Stimulated activated CD4-positive, alpha-beta T cell treated with anti-CD3 and anti-CD28 coated beads, Interleukin-15, amount 100 ng/mL, for 1 hour (primary cell): ENCODE measurements at places on chromosomes 2 and 18.

GRCh38 chr2:119174216-119174992, 15.9 kb upstream of the C1QL2 start:
- DNase-seq, result peak; percentile 34

GRCh38 chr2:23354554-23354953, 30.4 kb upstream of the KLHL29 start:
- DNase-seq, result no peak

GRCh38 chr2:26610504-26611335, 30.4 kb downstream of the CIB4 start:
- no peak for DNase-seq

GRCh38 chr2:37489041-37489456, 144.6 kb downstream of the QPCT start:
- DNase-seq, result no peak

GRCh38 chr2:151860210-151860609, 32.0 kb upstream of the ARL5A start:
- DNase-seq, result no peak

- DNase-seq, result no peak
Measured at GRCh38 chr2:186883666-186884065, 34.7 kb upstream of the ZSWIM2 start.

DNA sequence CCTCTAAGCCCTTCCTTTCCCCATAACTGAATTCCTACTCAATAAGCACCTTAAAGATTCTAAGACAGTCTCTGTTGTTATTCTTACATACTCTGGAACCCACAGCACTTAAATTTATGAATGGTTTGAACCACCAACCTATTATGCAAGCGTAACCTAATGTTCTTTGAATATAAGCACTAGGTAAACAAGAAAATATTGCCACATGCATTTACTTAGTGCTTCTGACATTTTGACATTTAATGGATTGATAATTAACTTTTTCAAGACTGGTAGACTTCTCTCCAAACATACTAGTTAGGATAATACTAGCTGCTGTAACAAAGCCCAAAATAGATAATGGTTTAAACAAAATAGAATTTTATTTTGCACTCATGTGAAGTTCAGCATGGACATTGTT, 164.8 kb downstream of the ARHGAP15 start:
- DNase-seq, result no peak

DNA sequence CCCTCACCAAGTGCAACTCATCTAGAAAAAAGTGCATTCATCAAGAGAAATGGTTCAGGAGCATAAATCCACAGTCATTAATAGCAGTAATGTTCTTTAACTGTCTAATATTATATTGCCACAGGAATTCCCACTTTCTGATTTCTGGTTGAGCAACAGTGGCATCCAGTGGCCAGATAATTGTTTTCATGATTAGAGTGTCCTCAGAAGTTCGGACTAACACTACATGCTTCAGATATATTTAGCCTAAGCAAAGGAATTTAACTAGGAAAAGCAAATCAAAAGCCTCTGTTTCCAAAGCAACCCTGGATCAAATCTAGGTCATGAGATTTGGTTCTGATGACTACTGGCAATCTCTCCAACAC, 9.8 kb upstream of the ERBB4 start:
- no peak for DNase-seq

- no peak for DNase-seq
Measured at GRCh38 chr2:5173876-5174535, 518.2 kb upstream of the SOX11 start.

DNA sequence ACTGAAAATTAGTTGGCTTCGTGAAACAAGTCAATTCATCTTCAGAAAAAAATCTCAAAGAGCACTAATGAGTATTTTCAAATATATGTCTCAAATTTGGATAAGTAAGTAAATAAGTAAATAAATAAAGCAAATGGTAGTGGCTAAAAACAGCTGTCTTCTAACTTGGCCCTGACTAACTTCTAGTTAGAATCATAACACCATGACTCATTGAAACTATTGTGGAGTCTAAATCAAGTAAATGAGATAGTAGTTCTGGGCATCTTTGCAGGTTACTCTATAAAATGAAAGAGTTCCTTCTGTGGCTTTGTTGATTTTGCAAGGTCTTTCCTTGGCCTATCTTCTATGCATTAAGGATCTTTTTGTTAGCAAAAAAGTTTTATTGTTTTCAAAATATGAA, 110.7 kb downstream of the SLC8A1 start:
- no peak for DNase-seq

GRCh38 chr18:11947214-11948191, 33.8 kb upstream of the IMPA2 start:
- DNase-seq, result peak; percentile 13

DNA sequence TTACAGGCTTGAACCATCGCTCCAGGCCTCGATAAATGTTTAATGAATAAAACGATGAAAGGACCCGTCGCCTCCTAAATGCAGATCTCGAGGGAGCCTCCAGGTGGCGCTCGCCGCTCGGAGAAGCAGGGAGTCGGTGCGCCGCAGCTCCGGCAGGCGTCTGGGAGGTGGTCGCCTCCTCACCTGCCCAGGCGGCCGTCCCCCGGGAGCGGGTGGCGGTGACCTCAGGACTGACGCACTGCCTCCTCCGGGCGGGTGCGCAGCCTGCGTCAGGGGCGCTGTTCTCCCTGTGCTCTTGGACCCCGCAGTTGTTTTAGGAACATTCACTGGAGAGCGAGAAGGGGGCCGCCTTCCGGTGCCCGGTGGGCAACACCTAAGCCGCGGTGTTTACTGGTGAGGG, 38.6 kb upstream of the POLE4 start:
- DNase-seq, result peak; percentile 64

- no peak for DNase-seq
Measured at GRCh38 chr18:37511721-37512298, 53.8 kb downstream of the CELF4 start.

DNA sequence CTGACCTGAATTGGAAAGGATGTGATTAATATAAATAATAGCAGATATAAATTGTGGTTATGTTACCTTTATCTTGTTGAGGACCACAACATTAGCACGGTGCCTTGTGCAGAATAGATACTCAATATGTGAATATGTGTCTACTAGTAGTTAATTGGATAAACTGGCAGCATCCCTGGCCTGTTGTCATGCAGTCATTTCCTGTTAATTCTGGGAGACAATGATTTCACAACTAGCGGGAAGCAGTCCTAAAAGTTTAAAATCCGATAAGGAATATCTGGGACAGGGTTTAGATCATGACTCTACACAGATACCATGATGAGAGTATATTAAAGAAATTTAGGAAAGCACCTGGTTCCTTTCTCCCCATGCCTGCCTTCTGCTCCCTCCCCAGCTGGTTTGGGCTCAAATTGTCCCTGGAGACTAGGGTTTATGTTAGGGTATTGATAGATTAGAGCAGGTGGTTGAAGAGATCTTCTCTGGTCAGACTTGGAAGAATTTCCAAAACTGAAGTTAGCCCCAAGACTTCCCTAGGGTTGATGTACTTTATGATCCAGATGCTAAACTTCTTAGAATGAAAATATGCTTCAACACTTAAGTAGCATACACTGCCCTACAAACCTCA, 32.8 kb downstream of the CYBRD1 start:
- no peak for DNase-seq

- no peak for DNase-seq
Measured at GRCh38 chr18:57231864-57232263, 85.0 kb downstream of the BOD1L2 start.

DNA sequence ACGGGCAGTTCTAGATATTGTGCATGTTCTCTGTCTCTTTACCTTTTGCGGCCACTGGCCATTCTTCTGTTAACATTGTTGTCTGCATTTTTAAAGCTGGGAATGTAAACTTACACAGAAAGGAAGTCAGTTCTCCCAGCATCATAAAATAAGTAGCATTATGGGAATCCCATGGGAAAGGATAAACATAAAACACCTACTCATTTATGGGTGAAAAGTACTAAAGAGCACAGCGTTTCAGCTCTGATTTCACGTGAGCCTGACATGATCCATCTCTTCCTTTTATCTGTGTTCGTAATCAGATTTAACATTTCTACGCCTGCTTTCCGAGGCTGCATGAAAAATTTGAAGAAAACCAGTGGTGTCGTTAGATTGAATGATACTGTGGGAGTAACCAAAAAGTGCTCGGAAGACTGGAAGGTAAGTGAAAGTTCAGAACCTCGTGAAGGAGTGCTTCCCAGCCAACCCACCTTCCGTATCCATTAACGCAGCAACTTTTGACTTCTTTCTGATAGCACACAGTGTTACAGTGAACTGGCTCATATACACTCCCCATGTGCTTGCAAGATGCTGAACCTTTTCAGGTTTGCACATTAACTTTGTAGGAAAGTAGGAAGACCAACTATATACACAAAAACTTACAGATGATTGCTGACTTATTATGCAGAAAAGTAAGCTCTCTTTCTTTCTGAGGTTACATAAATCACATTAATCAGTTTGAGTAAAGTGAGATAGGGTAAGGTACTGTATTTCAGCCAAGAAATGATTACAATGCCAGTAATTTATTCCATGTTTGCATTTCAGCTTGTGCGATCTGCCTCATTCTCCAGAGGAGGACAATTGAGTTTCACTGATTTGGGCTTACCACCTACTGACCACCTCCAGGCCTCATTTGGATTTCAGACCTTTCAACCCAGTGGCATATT, 86.5 kb upstream of the TTC39C start:
- no peak for DNase-seq

- DNase-seq, result no peak
Measured at GRCh38 chr2:12315224-12315623, 401.5 kb upstream of the TRIB2 start.

DNA sequence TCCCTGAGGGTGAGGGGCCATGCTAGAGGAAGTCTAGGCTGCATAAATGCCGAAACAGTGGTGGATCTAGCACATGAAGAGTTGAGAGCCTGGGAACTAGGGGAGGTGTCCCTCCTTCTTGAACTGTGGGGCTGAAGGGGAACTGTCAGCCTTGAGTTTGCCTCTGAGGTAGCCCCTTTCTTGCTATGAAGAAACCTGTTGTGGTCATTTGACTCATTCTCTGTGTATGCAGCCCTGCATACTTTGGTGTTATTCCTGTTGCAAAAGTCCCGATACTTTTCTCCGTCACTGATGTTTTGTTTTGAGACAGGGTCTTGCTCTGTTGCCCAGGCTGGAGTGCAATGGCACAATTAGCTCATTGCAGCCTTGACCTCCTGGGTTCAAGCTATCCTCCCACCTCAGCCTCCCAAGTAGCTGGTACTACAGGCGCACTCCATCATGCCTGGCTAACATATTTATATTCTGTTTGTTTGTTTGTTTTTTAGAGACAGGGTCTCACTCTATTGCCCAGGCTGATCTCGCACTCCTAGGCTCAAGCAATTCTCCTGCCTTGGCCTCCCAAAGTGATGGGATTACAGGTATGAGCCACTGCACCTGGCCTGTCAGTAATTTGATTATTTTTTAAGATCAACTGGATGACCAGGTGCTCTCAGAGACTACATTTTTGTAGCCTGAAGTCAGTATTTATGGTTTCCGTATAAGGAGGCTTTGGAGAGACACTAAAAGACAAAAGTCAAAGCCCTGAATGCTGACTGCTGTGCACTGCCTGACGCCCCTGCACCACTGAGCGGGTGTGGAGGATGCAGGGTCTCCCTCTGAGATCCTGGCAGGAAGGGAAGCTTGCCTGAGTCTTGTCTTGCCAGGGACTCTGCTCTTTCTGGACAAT, 126.0 kb upstream of the MSH6 start:
- no peak for DNase-seq

DNA sequence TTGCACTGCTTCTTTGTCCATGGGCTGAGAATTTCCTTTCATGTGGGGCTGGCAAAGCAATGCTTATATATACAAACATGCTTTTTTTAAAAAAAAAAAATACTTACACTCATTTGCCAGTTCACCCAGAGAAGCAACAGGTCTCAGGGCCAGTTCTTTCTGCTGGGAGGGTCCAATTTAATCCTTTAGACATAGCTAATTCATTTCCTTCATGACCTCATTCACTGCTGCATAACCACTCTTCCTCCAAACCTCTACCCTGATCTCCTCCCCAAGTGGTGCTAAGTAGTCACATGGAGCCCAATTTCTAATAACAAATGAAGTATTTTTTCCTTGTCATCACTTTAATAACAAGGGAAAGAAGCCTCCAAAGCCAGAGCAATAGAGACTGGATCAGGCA, 17.1 kb upstream of the TMEM178A start:
- no peak for DNase-seq

DNA sequence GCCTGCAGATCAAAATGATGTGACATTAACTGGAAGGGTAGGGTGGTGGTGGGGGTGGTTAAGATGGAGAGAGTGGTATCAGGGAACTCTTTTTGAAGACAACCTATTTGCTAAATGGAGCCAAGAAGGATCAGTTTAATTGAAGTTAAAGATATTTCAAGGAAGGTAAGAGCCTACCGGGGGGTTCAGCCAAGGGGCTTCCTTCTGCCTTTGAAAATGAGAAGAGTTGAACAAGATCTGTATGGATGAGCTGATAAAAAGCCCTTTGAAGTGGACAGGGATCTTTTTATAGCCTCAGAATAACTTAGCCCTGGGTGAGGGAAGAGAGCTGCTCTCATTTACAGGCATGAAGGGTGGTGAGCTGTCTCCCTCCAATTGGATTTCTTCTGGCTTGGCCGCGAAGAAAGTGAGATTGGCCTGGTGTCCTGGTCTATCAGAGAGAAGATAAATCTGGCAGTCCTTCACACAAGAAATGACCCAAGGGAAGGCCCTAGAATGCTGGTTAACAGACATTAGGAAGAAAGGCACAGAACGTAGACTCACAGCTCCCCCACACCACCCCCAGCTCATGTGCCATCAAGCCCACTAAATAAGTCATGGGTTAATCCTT, 439.8 kb downstream of the TNS1 start:
- DNase-seq, result no peak

- no peak for DNase-seq
Measured at GRCh38 chr18:74412116-74412880, 44.8 kb downstream of the DIPK1C start.

DNA sequence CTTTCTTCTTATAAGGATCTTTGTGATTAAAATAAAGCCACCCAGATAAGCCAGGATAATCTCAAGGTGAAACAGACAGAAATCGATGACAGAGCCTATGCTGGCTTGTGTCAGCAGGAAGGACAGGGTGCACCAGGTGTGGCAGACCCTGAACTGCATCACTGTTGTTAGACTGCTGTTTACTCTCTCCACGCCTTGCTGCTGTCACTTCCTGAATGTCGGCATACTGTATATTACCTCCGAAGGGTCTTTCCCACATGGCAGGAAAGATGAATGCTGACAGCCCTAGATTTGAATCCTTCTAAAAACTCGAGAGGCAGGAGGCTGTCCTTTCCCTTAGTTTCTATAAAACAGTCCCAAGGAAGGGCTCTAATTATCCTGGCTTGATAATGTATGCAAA, 18.9 kb upstream of the TMEM163 start:
- DNase-seq, result no peak

GRCh38 chr18:42100911-42101310, 145.9 kb downstream of the PIK3C3 start:
- DNase-seq, result no peak
